NCI-H1436 treated with DMSO at 0.1 percent for 48 hours (cell line): ENCODE measurements at places on chromosomes 16 and 17.

GRCh38 chr17:61456688-61457225 lies 4.5 kb downstream of the TBX4 start:
- no peak for DNase-seq

DNA sequence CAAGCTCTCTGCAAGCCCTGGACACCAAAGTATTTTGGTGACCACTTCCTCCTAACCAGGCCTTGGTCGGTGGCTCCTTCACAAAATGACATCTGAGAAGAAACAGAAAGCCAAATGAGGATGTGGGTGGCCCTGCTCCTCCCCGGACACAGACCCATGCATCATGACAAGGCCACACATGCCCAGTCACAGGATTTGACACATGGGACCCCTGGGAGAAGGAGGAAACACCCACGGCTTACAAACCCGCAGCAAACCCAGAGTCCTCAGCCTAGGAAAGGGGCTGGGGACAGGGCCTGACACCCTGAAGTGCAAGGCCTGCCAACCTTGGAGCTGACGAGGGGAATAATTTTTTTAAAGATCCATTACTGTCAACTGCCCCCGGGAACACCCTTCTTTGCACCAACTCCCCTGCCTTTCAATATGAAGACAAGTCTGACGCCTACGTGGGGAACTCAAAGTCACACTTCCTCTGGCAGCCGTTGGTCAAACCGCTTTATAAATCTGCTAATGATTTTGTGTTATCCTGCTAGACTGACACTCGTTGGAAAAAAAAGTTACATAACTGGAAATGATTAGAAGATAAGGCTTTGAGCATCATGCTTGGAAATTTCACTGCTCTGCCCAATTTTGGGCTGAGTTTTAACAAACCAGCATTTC lies 41.3 kb downstream of the GAS7 start:
- no peak for DNase-seq

DNA sequence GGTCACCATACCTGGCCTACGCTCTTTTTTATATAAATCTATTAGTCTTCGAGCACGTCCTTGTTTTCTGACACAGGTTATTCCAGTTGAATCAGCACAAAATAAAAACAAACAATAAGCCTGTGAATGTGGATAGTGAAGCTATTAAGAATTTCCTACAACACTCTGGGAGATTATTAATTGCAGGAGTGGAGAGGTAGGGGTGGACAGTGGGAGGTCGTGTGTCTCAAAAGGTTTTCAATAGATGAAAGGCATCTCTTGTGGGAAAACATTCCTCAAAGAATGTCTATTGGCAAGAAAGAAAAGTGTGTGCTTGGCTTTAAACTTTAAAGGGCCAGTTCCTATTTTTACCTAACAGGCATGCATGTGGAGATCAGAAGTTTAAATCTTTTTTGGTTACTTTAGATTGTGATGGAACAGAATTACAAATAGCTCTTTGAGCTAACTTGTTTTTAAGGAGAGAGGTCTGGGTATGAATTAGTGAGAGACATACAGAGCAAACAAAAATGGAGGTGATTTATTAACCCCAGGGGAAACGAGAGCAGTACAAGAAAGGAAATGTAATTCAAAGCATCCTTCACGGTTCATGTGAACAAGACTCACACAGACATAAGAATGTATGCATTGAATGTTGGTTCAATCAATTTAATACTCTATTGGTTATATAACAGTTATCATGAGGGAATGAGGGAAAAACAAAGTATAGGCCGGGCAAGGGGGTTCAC lies 9.0 kb downstream of the SMYD4 start:
- no peak for DNase-seq

DNA sequence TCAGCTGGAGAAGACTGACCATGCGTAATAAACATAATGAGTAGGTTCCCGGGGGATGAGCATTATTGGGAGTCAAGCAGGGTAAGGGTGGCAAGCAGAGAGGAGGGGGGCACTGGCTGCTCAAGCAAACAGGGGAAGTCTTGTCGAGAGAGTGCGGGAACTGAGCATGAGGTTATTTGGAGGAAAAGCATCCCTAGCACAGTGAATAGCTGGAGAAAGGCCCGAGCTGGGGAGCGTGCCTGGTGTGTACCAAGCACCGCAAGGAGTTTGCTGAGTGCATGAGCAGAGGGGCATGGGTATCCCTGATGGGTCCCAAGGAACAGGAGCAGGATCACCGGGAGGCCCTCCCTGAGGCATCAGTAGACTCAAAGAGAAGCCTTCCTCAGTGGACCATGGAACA lies 17.2 kb downstream of the CYTH1 start:
- DNase-seq = no peak

GRCh38 chr17:31530391-31530985 lies 139.0 kb downstream of the RAB11FIP4 start:
- DNase-seq = no peak

- no peak for DNase-seq
Measured at GRCh38 chr16:4322121-4323052, 6.5 kb downstream of the GLIS2 start.

DNA sequence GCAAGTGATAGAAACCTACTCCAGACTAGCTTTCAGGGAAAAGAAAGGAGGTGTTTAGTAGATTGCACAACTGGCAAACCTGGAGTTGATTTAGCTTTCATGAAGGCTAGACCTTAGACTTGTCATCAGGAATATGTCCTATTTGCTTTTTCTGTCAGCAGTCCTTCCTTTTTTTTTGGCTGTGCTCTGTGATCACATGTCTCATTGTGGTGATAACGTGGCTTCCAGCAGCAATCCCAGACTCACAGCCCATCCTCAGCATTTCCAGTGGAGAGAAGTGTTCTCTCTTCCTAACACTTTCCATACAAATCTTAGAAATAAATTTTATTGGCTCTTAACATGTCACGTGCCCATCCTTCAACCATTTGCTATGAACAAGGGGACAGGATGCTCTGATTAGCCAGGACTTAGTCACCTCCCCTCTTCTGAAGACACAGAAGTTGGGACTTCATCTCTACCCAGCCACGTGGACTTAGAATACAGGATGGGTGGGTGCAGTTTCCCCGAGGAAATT lies 74.7 kb downstream of the CDH13 start:
- no peak for DNase-seq

GRCh38 chr17:4735876-4736651 lies 3.6 kb upstream of the ZMYND15 start:
- no peak for DNase-seq

- DNase-seq = no peak
Measured at GRCh38 chr17:65794572-65794971, 233.1 kb upstream of the AXIN2 start.

DNA sequence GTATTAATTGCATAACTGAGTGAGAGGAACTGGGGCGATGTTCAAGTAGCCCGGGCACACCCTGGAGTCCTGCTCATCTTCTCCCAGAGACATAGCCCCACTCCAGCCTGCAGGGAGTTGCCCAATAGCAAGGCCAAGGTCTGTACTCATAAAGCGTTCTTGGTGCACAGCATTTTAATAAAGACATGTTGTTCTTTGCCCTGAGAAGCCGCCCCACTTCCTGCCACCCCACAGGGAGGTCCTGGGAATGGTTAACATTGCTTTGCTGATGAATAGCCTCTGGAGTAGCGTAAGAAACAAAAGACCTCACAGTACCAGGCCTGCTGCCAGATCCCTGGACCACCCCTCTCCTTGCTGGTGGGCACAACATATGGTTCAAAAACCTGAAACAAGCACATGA lies 21.6 kb upstream of the CDH1 start:
- no peak for DNase-seq

- no peak for DNase-seq
Measured at GRCh38 chr17:82305727-82306300, 11.6 kb downstream of the CD7 start.

GRCh38 chr17:56880133-56880532 lies 33.7 kb downstream of the TRIM25 start:
- DNase-seq = no peak

- DNase-seq = no peak
Measured at GRCh38 chr17:2815781-2816185, 19.5 kb downstream of the RAP1GAP2 start.

GRCh38 chr17:57959929-57960328 lies 4.7 kb upstream of the CUEDC1 start:
- DNase-seq = no peak

- DNase-seq = no peak
Measured at GRCh38 chr17:7587420-7588151, 2.3 kb downstream of the SOX15 start.

GRCh38 chr16:51849715-51850114 lies 697.2 kb downstream of the TOX3 start:
- DNase-seq = no peak

DNA sequence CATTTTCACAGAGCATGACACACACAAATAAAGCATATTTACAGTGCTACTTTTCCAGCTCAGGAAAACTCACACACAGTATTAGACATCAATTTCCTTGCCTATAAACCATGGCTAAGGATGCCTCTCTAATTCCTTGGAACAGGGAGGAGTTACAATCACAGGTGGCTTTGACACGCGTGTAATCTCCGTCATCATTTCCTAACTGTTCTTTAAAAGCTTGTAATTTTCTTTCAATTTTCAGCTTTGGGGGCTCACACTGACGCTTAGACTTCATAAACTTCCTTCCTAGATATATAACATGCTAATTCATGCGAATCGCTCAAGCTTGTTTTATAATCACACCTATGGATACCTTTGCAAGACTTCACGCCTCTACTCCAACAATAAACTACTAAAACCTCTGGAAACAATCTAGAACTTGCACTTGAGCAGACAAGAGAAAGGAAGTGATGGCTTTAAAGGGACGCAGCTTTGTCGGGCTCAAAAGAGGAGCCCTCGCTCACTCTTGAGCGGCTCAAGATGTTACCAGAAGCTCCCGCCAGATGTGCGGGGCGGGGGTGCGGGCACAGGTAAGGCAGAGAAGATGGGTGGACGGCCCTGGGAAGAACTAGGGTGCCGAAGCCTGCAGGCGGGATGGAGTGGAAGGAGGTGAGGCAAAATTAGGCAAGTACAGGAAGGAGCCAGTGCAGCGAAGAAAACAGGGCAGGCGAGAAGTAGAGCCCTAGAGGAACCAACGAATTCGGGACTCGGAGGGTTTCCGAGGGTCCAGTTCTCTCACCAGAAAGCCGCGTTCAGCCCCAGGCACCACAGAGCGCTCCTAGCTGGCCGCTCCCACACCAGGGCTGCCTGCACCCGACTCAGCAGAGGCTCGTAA lies 631 bp downstream of the RETREG3 start:
- DNase-seq = no peak

DNA sequence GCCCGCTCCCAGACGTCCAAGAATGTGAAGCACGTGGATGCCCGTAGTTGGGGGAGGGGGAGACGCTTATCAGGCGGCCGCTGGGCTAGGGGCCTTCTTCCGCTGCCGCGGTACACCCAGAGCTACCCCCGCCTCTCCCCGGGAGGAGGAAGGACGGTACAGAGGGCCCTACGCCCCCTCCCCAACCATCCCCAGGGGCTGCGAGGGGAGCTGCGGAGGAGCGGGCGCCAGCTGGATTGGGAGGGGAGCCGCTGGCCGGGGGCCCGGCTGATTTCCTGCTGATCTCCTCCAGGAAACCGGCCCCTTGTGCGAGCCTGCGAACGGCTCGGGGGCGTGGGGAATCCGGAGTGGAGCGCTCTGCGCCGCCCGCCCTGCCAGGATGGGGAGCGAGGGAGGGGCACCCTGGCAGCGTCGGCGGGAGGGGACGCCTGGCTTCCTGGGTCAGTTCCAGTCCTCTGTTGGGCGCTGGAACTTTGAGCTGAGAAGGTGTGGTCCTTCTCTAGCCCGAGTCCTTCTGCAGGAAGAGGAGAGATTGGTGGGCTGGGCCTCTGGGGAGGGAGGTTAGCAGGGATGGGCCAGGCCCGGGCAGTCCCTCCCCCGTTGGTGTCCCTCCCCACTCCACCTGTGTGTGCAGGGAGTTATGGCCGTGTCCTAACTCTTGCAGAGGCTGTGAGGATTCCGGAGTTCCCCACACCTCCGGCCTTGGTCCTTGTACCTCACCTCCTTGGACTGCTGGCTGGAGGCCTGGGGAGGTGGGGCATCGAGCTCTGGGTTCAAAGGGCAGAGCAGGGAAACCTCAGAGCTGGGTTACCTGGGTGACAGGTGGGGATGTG lies 19.2 kb downstream of the GJD3 start:
- no peak for DNase-seq

GRCh38 chr16:53064081-53064578 lies 9.3 kb downstream of the CHD9 start:
- no peak for DNase-seq

DNA sequence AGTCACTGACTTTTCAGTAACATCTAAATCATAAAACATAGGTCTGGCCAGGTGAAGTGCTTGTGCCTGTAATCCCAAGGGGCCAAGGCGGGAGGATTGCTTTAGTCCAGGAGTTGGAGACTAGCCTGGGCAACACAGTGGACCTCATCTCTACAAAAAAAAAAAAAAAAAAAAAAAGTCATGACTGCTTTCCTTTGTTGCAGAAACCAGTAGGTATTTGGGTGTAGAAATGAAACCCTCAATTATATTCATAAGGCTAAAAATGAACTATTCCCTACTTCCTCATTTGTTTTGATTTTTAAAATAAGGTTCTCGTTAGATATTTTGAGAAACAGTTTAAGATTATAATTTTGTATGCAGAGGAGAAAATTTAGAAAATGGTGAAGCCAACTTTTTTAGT lies 26.0 kb downstream of the PITPNC1 start:
- DNase-seq = no peak

DNA sequence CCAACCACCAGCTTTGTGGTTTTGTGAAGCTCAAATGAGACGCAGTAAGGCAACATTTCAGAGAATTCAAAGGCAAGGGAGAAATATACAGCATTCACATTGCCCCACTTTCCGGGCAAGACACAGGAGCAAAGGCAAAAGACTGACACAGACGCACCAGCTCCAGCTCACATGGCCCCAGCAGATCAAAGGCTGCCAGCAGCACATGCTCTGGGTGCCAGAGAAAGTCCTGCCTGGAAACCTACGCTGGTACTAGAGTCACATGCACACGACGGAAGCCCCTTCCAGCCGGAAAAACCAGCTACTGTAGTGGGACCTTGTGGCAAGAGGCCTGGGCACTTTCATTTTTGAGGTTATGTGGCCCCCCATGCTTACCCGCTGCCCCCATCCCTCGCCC lies 50.1 kb downstream of the GTF3C1 start:
- no peak for DNase-seq

GRCh38 chr17:78146881-78147280 lies 696 bp downstream of the C17orf99 start:
- DNase-seq = no peak

DNA sequence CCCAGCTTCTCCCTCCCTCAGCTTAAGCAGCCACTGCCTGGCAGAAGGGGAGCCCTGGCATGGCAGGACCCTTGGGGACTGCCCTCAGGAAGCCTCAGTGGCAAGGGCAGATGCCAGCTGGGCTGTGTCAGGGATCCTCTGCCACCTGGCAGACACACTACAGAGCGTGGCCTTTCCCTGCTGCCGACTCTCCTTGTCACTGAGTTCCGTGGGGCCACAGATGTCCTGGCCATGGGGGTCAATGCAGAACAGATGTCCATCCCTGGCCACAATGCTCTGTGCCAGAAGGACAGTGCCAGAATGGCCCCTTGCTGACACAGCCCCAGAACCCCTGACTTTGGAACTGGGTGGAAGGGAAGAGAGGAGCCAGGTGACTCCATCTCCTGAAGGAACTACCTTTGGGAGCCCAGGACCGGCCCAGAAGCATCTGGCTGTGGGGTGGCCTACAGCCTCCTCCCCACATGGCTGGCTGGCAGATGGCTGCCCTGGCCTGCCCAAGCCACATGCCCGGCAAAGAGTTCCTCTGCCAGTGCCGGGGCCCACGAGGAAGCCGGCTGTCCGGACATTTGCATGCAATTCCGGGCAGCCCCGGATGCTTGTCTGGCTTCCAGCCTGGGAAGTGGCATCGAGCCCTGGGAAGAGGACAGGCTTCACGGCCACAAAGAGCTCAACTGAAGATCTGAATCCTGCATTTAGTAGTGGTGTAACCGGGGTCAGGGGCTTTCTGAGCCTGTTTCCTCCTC lies 24.1 kb downstream of the NPTX1 start:
- DNase-seq = no peak
